ENCODE measurements at places on chromosomes 7 and 10.

DNA sequence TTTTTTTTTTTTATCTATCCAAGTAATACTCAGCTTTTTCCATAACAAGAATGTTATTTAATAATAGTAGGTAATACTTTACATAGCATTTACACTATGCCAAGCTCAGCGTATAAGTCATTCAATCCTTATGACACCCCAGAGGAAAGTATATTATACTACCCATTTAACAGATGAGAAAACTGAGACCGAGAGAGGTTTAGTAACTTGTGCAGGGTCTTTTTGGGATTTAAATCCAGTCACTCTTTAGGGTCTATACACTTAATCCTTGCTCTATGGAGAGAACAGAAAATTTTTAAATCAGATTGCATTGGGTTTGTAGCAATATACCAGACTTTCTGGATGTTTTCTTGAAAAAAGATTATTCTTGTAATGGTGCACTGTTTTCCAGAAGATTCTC, 192.2 kb downstream of the ARHGAP21 start:
- no peak for DNase-seq

- DNase-seq, result no peak
Observed at GRCh38 chr7:82019551-82020475, 250.0 kb upstream of the HGF start.

- no peak for DNase-seq
Observed at GRCh38 chr7:150980663-150981062, 2.5 kb upstream of the KCNH2 start.

- no peak for DNase-seq
Observed at GRCh38 chr10:50404021-50404773, 152.9 kb upstream of the ASAH2 start.

- no peak for DNase-seq
Observed at GRCh38 chr10:125102246-125102645, 58.1 kb downstream of the CTBP2 start.

DNA sequence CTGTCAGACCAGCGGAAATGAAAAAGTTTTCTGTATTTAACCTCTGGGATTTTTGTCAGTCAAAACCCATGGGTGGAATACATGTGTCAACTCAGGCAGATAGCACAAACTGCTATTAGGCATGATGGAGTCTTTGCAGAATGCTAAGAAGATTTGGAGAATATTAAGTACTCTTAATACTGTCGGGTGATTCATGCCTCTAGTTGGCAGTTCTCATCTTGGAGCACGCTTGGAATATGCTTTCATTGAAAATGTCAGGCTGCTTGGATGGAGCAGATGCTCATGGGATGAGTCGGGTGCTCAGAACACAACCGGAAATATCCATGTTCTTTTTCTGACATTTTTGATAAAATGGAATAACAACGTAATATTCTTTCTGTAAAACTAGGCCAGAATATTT, 27.6 kb upstream of the PRKG1 start:
- DNase-seq, result no peak

DNA sequence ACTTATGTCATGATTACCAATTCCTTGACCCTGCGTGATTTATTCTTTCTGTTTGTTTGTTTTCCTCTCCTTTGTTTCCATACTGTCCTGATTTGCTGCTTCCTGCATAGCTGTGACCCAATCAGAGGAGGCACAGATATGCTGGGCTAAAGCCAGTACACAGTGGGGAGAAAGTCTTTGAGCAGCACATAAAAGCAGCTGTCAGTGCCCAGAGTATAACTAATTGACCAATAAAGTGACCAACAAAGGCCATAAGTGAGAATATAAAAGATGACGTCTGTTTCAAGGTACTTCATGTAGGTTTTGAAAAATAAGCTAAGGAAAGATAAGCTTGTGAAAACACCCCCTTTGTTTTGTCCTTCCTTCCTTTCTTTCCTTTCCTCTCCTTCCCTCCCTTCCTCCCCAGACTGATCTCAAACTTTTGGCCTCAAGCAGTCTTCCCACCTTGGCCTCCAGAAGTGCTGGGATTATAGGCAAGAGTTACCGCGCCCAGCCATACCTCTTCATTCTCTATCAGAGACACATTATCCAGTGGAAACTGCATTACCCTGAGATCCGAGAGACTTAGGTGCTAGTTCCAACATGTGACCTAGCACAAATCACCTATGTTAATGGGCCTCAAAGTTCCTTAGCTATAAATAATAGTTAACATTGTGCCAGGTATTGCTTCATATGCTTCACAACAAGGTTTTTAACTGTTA, 17.0 kb downstream of the BCAP29 start:
- DNase-seq, result no peak

DNA sequence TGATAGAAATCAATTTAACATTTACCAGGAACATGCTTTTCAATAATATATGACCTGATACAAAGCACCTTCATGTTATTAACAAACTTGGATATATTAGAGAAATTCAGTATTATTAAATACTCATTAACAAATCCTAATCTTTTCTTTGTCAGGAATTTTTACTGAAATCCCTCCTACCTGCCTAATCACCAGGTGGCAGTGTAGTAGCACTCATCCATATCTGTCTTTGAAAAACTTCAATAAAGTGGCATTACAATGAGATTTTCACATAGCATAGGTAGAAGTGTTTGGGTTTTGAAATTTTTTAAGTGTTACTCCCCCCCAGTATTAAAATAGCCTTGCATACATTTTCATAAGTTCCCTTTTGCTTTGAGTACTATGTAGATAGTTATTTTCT, 1246.6 kb upstream of the LRRN3 start:
- DNase-seq, result no peak

GRCh38 chr10:128007056-128007455, 100.2 kb downstream of the PTPRE start:
- DNase-seq, result no peak

Data from CD4-positive, alpha-beta T cell treated with Interleukin-15 for 4 hours (primary cell).